ENCODE measurements at places on chromosomes 5 and 9.
A peak's percentile ranks its signal among the peaks of the same experiment; 100 is the strongest.

DNA sequence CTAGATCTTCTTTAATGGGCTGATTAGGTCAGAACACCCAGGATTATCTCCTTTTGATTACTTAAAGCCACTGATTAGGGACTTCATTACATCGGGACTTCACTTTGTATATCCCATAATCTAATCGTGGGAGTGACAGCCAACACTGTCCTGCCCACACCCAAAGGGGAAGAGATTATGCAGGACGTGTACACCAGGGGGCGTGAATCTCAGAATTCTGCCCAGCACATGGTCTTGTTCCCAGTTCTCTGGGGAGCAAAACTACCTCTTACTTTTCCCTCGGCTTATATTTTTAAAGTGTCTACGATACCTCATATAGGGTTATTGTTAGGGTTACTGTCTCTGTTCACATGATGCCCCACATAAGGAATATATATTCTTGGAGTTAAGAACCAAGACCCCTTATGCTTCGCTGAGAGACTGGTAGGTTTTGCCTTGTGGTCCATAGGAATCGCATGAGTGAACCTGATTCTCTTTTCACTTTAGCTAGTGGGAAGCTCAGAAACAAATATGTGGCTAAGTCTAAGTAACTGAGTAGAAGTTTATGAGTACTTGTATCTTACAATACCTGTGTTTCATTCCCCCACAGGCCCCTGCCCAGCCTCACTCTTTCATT lies 192.7 kb downstream of the GNA14 start:
- no peak overlapping the region for H3K4me3 ChIP-seq
- H3K27me3 ChIP-seq, result no peaks in the 10 kb centered on the region
- peaks cover 8% of the 10 kb centered on the region for H3K4me1 ChIP-seq
- no peak overlapping the region for H3K27ac ChIP-seq
- no peak for DNase-seq

- H3K27ac ChIP-seq, result no peak overlapping the region
- H3K4me3 ChIP-seq, result no peak overlapping the region
- no peaks in the 10 kb centered on the region for H3K36me3 ChIP-seq
- H3K4me1 ChIP-seq, result peaks cover 13% of the 10 kb centered on the region
Measured at GRCh38 chr5:10123254-10123989, 126.3 kb downstream of the ATPSCKMT start.

DNA sequence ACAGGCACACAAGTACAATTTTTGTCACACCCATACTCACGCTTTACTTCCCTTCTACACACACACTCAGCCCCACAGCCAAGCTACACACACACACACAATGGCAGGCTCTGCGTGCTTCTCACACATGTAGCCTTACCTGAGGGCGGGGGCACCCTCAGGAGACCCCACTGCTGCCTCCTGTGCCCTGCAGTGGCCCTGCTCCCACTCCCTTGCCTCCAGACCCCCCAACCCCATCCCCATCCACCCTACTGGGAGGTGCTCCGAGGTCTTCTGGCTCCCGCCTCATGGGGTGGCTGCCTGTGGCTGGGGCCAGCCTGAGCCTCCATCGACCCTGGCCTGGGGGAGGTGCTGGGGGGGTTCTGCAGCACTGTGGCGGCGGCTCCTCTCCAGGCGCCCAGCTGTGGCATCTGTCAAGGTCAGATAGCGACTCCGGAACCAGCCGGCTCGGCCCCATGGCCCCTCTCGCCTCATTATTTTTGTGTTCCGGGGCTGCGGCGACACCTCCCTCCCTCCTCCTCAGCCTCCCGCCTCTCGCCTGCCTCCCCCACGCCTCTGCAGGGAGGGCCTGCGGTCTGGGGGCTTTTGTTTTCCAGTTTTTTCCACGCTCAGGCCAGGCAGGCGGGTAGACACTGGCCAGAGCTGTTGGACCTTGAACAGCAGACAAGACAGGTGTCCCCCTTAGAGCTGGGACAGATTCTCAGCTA lies 21.7 kb downstream of the CXXC5 start:
- H3K4me1 ChIP-seq, result peaks cover 99% of the 10 kb centered on the region
- peaks cover 30% of the 10 kb centered on the region for H3K36me3 ChIP-seq
- no peak for DNase-seq
- peak overlapping the region; percentile 12 for H3K4me3 ChIP-seq
- peak overlapping the region; percentile 89 for H3K27ac ChIP-seq

- H3K27ac ChIP-seq, result no peak overlapping the region
- no peak for DNase-seq
- H3K27me3 ChIP-seq, result no peaks in the 10 kb centered on the region
- no peaks in the 10 kb centered on the region for H3K36me3 ChIP-seq
- H3K4me1 ChIP-seq, result no peaks in the 10 kb centered on the region
- H3K4me3 ChIP-seq, result no peak overlapping the region
Measured at GRCh38 chr5:51944500-51945125, 561.4 kb downstream of the ISL1 start.

GRCh38 chr5:139394123-139394653 lies 716 bp downstream of the PROB1 start:
- H3K4me3 ChIP-seq, result peak overlapping the region; percentile 39
- no peak overlapping the region for H3K27ac ChIP-seq
- H3K36me3 ChIP-seq, result peaks cover 28% of the 10 kb centered on the region
- peaks cover 49% of the 10 kb centered on the region for H3K27me3 ChIP-seq
- peaks cover 49% of the 10 kb centered on the region for H3K4me1 ChIP-seq

GRCh38 chr9:6239048-6239461 lies 23.4 kb downstream of the IL33 start:
- no peaks in the 10 kb centered on the region for H3K4me1 ChIP-seq
- no peak overlapping the region for H3K4me3 ChIP-seq
- H3K27ac ChIP-seq, result no peak overlapping the region
- H3K36me3 ChIP-seq, result no peaks in the 10 kb centered on the region
- DNase-seq, result no peak

DNA sequence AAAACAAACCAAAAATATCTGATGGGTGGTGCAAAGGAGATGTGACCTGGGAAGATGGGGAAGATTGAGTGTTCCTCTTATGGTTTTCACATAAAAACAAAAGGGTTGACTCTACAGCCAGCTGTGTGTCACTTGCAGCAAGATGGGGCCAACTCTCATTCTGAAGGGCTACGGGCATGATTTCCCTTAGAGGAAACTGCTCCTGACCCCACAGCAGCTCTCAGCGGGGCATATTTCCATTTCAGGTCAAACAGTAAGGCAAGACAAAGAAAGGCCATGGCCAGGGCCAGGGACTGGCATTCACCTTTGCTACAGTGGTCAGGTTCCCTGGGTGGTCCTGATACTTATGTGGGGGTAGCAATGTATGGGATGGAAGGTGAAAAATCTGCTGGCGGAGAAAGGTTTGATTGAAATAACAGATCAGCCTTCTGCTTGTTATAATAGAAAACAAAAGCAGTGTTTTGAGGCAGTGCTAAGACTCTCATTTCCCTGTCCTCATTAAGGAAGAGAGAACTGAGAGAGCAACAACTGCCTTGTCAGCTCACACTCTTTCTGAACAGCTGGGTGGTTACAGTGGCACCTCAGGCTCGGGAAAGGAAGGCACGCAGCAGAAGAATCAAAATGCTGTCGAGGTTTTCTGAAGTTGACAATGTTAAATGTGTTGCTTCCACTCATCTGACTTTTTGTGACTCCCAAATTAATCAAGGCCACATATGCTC lies 120.7 kb upstream of the PCA3 start:
- no peak overlapping the region for H3K4me3 ChIP-seq
- H3K4me1 ChIP-seq, result no peaks in the 10 kb centered on the region
- no peak overlapping the region for H3K27ac ChIP-seq
- H3K36me3 ChIP-seq, result peaks cover 4% of the 10 kb centered on the region

DNA sequence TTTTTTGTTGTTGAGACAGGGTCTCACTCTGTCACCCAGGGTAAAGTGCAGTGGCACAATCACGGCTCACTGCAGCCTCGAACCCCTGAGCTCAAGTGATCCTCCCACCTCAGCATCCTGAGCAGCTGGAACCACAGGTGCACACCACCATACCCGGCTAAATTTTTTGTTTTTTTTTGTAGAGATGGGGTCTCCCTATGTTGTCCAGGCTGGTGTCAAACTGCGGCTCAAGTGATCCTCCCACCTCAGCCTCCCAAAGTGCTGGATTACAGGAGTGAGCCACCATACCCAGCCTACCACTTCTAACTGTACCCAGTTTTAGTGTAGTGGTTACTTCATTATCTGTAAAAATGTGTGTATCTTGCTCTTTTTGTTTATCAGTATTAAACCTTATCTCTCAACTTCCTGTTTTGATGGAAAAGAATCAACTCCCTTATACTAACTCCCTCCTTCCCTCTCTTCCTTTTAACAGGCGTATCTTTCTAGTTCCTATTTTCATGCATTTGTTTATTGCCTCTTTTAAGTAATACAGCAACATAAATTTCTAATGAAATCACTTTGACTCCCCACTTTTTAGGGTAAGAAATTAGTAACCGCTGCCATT lies 33.1 kb downstream of the GRAMD2B start:
- H3K27ac ChIP-seq, result no peak overlapping the region
- DNase-seq, result no peak
- H3K36me3 ChIP-seq, result peaks cover 3% of the 10 kb centered on the region
- no peak overlapping the region for H3K4me3 ChIP-seq
- H3K4me1 ChIP-seq, result peaks cover 6% of the 10 kb centered on the region

GRCh38 chr5:73954381-73954780 lies 328.4 kb downstream of the ARHGEF28 start:
- DNase-seq, result no peak
- H3K4me1 ChIP-seq, result peaks cover 4% of the 10 kb centered on the region
- H3K36me3 ChIP-seq, result no peaks in the 10 kb centered on the region
- H3K4me3 ChIP-seq, result no peak overlapping the region

GRCh38 chr5:119316086-119316485 lies 39.7 kb upstream of the TNFAIP8 start:
- no peaks in the 10 kb centered on the region for H3K36me3 ChIP-seq
- H3K27me3 ChIP-seq, result no peaks in the 10 kb centered on the region
- H3K4me3 ChIP-seq, result no peak overlapping the region
- no peaks in the 10 kb centered on the region for H3K4me1 ChIP-seq
- no peak for DNase-seq

GRCh38 chr5:64497386-64497785 lies 8.4 kb upstream of the RGS7BP start:
- H3K27me3 ChIP-seq, result no peaks in the 10 kb centered on the region
- H3K4me1 ChIP-seq, result no peaks in the 10 kb centered on the region
- no peak overlapping the region for H3K4me3 ChIP-seq
- DNase-seq, result no peak
- H3K27ac ChIP-seq, result no peak overlapping the region
- H3K36me3 ChIP-seq, result no peaks in the 10 kb centered on the region

DNA sequence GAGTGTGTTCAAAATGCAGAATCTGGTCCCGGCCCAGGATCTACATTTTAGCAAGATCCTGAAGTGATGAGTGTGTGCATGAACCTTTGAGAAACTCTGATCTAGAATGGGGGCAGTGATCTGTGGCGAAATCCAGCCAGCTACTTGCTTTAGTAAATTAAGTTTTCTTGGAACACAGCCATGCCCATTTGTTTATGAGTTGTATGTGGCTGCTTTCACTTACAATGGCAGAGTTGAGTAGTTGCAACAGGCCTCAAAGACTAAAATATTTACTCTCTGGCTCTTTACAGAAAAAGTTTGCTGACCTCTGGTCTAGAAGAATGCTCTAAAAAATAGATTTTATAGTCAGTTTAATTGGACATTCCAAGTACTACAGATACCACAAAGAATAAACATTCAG lies 588.3 kb downstream of the BNC2 start:
- H3K27me3 ChIP-seq, result no peaks in the 10 kb centered on the region
- no peak overlapping the region for H3K27ac ChIP-seq
- peaks cover 15% of the 10 kb centered on the region for H3K4me1 ChIP-seq
- H3K36me3 ChIP-seq, result no peaks in the 10 kb centered on the region

- H3K27me3 ChIP-seq, result no peaks in the 10 kb centered on the region
- DNase-seq, result no peak
- no peak overlapping the region for H3K4me3 ChIP-seq
- H3K27ac ChIP-seq, result no peak overlapping the region
Measured at GRCh38 chr9:36165826-36166167, 3.4 kb upstream of the CCIN start.

DNA sequence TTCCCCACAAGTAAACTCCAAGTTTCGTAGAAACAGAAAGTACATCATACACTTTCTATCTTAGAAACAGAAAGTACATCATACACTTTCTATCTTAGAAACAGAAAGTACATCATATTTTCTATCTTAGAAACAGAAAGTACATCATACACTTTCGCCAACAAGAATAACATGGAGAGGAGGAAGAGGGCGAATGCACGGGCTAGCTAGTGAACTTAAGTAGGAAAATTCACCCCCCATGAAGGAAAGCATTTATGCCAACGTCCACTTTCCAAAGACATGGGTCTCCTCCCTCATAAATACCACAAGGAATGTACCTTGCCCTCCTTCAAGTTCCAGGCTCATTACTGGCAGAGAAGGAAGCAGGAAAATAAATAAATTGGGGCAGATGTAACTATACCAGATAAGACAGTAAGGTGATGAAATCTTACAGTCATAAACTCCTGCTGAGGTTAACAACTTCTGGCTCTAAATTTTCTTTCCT lies 64.7 kb downstream of the FRMD3 start:
- DNase-seq, result no peak
- no peaks in the 10 kb centered on the region for H3K27me3 ChIP-seq
- H3K4me3 ChIP-seq, result no peak overlapping the region
- H3K36me3 ChIP-seq, result no peaks in the 10 kb centered on the region
- no peak overlapping the region for H3K27ac ChIP-seq

DNA sequence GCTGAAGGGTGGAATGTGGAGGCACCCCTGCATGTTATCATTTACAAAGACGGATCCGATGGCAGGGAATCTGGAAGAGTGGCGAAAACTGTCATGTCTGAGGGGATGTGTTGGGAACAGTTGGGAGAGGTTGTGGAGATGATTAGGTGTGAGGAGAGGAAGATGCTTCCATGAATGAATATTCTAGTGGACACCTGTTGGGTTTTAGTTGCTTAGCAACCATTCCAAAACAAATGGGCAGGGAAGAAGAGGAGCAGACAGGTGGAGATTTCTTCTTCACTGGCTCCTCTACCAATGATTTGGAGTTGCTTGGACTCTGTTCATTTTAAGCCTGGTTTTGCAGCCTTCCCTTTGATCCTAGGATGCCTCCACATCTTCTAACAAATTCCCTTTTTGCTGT lies 465.3 kb upstream of the CLINT1 start:
- H3K27ac ChIP-seq, result no peak overlapping the region
- no peaks in the 10 kb centered on the region for H3K36me3 ChIP-seq
- H3K4me3 ChIP-seq, result no peak overlapping the region
- H3K27me3 ChIP-seq, result no peaks in the 10 kb centered on the region
- no peaks in the 10 kb centered on the region for H3K4me1 ChIP-seq

DNA sequence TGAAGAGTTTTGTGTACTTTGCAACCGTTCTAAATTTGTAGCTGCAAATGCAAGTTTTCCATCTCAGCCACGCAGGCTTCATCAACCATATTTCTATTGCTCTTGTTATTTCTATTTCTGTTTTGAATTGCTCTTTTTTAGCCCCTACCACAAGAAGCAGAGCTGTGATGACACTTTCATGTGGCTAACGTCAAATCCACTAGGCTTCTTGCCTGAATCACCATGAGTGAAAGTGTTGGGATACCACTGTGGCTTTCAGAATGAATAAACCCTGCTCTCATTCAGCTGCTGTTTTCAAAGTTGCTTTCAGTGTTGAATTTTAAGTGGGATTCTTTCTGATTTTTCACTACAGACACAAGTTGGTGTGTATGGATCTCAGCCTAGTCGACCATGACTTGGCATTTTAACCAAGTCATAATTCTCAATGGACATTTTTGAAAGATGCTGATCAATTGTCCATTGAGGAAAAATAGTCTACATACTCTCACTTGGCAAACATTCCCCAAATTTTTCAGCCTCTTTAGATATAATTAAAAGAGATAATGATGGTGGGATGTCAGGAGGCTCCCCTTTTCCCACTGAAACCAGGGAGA lies 41.0 kb upstream of the MTAP start:
- H3K27me3 ChIP-seq, result no peaks in the 10 kb centered on the region
- no peak overlapping the region for H3K4me3 ChIP-seq
- no peak overlapping the region for H3K27ac ChIP-seq
- no peaks in the 10 kb centered on the region for H3K36me3 ChIP-seq
- DNase-seq, result no peak

- no peak overlapping the region for H3K4me3 ChIP-seq
- H3K36me3 ChIP-seq, result no peaks in the 10 kb centered on the region
- no peaks in the 10 kb centered on the region for H3K27me3 ChIP-seq
- peaks cover 21% of the 10 kb centered on the region for H3K4me1 ChIP-seq
Measured at GRCh38 chr5:168364151-168364661, 72.8 kb downstream of the WWC1 start.

Measured in spinal cord (tissue), 10 donors.